ENCODE measurements at places on chromosomes 7 and 10.

DNA sequence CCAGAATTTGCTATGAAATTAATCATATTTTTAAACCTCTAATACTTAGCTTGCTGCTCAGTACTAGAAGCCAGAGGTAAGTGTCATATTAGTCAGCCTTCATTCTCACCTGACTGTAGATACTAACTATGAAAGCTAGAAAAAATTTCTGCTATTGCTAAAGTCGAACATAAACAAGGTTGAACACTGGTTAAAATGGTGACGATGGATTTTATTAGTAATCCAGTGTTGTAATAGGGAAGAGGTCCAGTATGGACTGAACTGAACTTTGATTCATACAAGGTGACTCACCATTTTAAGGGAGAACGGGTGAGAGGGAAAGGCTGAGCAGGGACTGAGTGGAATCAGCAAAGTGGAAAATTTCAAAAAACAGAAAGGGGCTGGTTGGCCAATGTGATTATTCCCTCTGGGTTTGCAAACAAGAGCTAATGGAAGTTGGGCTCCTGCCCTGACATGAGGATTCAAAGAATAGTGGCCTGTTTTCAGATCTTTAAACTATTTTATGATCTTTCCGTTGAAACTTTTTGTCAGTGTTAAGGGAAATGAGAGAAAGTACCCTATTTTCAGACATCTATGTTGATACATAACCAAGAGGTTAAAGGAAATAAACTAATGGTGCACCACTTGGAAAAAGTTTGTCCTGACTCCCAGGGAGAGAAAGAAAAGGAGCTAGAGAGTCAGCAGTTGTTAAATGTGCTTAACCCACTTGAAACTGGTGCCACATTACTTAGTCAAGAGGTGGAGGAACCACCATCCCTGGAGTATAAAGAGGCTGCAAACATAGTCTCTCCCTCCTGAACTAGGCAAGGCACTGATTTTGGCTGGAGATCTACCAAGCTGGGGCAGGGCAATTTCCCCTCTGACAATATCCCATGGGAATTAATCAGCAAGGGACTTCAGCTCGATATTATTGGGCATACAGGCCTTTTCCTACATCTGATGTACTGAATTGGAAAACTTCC, 15.3 kb upstream of the AKR1C1 start:
- DNase-seq = no peak

GRCh38 chr7:105454095-105454747, 65.5 kb upstream of the SRPK2 start:
- no peak for DNase-seq

DNA sequence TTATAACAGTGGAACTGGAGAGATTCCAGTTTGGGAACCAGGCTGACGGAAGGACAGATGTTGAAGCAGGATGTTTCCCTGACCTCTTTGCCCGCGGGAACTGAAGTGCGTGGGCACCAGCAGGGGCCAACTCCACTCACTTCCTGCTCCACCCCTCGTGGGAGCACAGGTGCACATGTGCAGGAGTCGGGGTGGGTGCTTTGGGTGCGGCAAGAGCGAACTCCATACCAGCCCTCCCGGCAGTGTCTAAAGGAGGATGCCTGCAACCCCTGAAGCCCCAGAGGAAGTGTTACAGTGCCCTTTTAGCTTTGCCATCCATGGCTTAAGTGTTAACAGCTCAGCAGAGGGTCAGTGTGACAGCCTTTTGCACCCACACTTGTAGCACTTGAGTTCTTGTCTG, 27.4 kb upstream of the UBE3C start:
- no peak for DNase-seq

DNA sequence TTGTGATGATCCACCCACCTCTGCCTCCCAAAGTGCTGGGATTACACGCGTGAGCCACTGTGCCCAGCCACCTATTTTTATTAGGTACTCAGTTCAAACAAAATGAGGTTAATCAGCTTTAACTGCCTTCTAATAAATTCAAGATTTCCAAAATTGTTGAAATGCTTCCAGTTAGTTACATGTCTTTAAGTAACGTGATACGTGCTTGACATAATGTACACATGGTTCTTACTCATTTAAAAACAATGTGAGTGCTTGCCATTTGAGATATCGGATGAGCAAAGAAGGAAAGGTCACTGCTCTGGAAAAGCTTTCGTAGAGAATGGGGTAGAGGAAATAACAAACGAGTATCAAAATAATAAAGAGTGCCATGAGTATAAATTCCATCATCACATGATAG, 83.6 kb downstream of the KMT2E start:
- no peak for DNase-seq

DNA sequence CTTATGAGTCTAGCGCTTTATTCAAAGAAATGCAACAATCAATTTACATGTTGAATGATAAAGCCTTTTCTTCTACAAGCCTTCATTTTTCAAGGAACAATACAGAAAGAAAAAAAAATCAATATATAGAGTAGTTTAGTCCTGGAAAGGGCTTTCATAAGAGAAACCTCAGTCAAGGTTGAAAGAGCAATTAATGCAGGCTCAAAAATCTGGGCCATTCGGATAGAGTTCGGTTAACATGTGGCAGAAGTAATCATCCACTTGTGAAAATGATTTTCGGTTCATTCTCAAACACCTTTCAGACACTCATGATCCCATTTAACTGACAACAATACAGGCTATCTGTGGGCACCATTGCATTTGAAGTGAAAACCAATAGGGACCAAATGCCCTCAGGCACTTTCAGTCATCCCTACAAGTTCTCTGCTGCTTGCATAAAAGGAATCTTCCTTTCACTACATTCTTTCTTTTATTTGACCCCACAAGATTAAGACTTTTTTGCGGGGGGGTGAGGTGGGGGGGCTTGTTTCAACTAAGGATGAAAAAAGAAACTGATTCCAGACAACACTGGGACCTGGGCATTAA, 177.9 kb downstream of the RNF133 start:
- no peak for DNase-seq

DNA sequence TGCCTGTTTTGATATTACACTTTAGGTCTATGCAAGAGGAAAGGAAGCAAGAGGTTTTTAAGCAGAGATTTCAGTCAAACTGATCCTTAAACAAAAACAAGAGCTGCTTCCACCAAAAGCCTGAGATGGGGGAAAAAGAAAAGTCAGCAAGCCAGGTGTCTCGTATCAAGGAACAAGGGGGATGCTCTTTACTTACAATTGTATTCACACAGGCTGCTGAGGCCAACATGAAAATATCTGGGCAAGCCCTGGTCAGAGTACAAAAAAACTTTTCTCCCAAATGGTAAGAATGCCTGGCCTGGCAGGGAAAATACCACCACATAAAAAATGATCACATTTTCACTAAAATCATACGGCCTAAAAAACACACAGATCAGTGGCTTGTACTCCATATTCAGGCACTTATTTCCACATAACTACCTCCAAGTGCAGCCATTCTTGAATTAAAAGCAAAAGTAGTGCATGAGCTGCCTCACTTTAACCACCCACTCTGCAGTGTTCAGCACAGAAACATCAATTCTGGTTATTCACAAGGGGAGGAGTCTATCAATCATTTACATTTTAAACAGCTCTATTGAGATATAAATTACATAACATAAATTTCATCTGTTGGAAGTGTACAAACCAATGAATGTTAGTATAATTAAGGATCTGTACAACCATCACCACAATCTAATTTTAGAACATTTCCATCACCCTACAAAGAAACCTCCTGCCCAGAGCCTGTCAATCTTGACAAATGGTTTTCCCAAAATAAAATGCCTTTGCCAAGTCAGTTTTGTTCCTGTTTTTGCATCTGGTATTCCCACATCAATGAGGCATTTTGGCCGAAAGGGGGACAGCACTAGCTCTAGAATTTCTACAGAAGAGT, 70.2 kb downstream of the GRB10 start:
- DNase-seq = no peak

- no peak for DNase-seq
Measured at GRCh38 chr10:43075612-43076003, 1.3 kb upstream of the RET start.

GRCh38 chr10:79139124-79139835, 70.5 kb downstream of the ZMIZ1 start:
- no peak for DNase-seq

GRCh38 chr7:36207451-36208291, 54.6 kb downstream of the EEPD1 start:
- DNase-seq = peak; percentile 46

DNA sequence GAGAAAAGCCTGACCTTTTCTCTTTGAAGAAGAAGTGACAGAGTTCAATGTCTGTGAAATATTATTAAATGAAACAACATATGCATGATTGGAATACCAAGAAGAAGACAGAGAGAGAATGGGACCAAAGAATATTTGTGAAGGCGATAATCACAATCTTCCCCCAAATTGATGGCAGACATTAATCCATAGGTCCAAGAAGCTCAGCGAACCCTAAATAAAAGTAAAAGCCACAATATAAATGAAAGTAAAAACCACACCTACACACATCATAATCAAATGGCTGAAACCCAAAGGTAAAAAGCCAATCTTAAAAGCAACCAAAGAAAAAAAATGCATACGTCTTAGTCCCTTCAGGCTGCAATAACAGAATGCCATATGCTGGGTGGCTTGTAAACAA, 84.0 kb downstream of the ODAD2 start:
- no peak for DNase-seq

- DNase-seq = no peak
Measured at GRCh38 chr10:4291990-4292389, 507.0 kb upstream of the KLF6 start.

DNA sequence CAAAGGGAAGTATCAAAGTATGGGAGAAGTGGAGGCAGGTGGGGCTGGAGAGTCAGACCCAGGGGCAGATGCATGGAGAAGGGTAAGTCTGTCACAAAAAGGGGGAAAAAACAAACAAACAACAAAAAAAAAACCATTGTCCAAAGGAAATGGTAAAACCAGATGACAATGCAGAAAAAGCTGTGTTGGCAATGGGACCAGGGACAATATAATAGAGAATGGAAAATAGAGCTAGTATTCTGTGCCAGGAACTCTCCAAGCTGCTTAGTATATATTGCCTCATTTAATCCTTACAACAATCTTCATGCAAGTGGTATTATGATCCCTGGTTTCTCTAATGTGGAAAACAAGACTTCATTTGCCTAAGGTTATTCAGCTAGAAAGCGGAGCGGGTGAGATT, 13.1 kb upstream of the KDM7A start:
- no peak for DNase-seq

- no peak for DNase-seq
Measured at GRCh38 chr7:81114633-81115032, 195.8 kb upstream of the SEMA3C start.

- no peak for DNase-seq
Measured at GRCh38 chr10:15745751-15746150, 26.0 kb upstream of the ITGA8 start.

DNA sequence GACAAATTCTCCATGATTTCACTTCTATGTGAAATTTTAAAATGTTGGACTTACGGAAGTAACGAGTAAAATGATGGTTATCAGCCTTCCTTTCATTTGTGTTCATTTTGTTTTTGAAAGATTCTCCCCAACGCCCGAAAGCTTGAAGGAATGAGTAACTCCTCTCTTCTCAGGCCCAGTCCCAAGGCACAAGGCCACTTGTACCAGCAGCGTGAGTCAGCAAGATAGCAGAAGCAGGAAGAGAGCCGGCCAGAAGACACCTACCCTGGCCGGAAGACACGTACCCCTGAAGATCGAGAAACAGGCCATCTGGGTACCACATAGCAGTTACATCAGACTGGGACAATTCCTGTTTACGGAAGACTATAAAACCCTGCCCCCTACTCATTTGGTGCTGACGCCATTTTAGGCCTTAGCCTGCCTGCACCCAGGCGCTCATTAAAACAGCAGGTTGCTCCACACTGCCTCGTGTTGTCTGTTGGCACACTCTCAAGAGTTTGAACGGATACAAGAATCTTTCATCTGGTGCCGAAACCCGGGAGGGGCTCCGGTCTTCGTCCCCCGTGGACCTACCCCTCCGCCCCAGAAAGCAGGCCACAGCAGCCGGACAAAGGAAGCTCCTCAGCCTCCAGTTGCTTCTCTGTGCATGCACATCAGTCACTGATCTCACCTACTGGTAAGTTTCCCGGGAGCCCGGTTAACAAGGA, 60.4 kb downstream of the LRRC17 start:
- DNase-seq = no peak

GRCh38 chr7:98075801-98076200, 30.9 kb upstream of the LMTK2 start:
- DNase-seq = no peak

- no peak for DNase-seq
Measured at GRCh38 chr7:23293500-23294073, 5.6 kb upstream of the MALSU1 start.

DNA sequence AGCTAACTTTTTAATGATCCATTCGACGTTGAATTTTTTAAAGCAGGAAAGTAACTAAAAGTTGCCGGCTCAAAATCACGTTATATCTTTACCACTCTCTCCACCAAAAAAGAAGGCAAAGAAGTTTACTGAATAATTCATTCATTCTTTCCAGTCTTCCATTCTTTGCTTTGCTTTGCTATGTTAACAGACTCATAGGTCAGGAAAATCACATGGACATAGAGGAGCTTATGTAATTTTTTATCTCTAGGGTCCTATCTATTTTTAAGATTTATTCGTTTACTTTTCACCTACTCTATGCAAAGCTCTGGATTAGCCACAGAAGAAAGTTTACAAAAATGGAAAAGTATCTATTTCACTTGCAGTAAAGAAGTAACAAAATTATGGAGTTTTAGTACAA, 52.6 kb downstream of the MRC1 start:
- DNase-seq = no peak

GRCh38 chr7:157952050-157952667, 615.4 kb downstream of the DNAJB6 start:
- no peak for DNase-seq

- peak; percentile 41 for DNase-seq
Measured at GRCh38 chr10:84308481-84309304, 19.7 kb upstream of the CCSER2 start.

GRCh38 chr7:157843336-157844140, 506.7 kb downstream of the DNAJB6 start:
- no peak for DNase-seq

DNA sequence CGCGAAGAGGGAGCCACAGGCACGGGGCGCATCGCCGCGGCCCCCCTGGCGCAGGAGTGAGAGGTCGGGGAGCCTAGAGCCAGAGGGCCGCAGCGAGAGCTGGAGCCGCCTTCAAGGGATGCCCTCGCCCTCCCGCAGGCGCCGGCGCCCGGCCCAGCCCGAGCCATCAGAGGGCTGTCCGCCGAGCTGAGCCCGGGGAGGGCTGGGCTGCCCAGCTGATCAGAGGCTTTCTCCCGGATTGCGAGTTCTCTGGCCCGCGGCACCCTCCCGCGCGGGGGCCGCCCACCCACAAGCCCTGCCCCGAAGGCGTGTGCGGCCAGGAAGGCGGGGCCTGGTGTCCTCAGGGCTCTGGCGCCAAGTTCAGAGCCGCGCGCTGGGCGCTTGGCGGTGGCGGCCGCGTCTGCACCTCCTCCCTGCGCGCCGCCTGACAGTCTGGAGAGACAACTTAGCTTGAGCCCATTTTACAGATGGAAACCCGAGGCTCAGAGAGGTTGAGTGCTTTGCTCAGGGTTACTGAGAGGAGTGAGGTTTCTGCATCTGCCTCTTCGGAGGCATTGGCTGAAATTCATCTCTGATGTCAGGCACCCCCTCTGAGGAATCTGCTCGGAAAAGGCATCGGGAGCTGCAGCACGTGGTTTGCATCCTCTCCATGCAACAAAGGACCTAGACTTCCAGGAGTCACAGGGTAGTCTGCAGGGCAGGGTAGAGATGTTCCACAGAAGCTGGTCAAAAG, 3.8 kb upstream of the ANTXRL start:
- peak; percentile 54 for DNase-seq

GRCh38 chr10:79219322-79219957, 127.8 kb upstream of the PPIF start:
- no peak for DNase-seq
